ENCODE measurements at places on chromosomes 12 and 14. TPM values are rescaled to one million over a fixed set of nuclear protein-coding genes. Genes with fewer than 3 reads are reported as not detected.

GRCh38 chr12:26817183-26817591 lies 15.8 kb downstream of the ITPR2 start:
- H3K4me1 ChIP-seq = no peaks in the 10 kb centered on the region
- no peak for DNase-seq
- H3K27ac ChIP-seq = peak overlapping the region; percentile 14
- H3K4me3 ChIP-seq = peak overlapping the region; percentile 3

DNA sequence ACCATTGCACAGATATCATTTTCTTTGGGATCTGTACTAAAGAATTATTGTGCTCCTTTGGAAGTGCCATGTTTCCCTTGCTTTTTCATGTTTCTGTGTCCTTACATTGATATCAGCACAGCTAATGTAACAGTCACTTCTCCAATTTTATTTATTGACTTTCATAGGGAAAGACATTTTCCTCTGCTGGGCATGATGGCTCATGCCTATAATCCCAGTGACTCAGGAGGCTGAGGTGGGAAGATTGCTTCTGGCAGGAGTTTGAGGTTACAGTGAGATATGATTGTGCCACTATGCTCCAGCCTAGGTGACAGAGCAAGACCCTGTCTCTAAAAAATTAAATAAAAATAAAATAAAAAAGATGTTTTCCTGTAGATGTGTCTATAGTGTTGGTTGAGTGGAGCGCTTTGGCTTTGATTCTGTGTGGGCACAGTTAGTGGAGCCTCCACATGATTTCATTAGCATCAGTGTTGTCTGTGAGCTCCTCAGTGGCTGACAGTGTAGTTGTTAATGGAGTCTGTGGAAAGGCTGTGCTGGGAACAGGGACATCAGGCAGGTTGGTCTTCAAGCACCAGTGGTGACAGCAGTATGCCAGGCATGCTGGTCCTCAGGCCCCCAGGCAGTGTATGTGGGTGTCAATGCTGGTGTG lies 7.4 kb downstream of the OAS2 start:
- no peak overlapping the region for H3K27ac ChIP-seq
- no peak overlapping the region for H3K4me3 ChIP-seq
- peaks cover 60% of the 10 kb centered on the region for H3K36me3 ChIP-seq

Gene RNASE1
- not detected for total RNA-seq

Gene CABP1
- not detected for total RNA-seq

DNA sequence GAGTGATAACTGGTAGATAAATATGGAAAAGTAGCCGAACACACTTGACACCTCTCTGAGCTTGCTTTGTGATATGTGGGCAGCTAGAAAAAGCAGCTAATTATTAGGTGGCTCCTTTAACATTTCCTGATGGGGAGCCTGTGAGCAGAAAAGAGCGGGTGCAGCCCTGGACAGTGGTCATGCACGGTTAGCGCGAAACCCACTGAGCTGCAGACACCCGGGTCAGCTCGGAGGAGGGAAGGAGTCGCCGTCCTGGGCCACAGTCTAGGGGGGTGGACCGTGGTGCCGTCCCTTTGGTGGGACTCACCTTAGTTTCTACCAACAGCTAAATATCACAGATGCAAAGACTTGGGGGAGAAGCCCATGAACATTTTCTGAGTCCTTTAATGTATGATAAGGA lies 6.6 kb downstream of the COA8 start:
- H3K4me1 ChIP-seq = peaks cover 22% of the 10 kb centered on the region
- no peak for DNase-seq
- no peak overlapping the region for H3K4me3 ChIP-seq
- H3K27ac ChIP-seq = no peak overlapping the region

DNA sequence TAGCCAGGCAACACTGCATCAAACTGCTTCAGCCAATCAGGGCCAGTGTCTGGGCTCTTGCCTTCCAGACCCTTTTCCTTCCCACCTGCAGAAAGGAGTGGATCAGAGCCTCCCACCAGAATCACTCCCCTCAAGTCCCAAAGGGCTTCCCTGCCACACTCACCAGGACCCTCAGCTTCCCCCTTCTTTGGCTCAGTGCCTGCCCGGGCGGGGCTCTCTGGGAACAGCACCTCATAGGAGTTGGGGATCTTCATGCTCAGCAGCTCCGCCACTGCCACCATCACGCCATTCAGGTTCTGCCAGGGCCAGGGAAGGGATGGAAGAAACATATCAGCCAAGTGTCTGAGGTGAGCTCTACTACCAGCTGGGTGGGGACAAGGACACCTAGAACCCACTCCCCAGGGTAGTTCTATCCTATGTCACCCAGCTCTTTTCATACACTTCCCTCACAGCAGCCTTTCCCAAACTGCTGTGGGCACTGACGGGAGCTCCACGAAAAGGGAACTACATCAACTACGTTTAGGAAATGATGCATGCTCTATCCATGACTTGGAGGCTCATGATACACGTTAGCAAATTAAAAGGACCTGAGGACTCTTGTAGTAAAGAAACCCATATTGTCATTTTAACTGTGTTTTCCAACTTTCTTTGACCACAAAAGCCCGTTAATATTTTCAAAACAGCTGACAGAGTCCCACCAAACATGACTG lies 9.4 kb upstream of the PRKAG1 start:
- no peak overlapping the region for H3K4me3 ChIP-seq
- H3K27me3 ChIP-seq = no peaks in the 10 kb centered on the region
- peak overlapping the region; percentile 30 for H3K27ac ChIP-seq
- H3K36me3 ChIP-seq = peaks cover 4% of the 10 kb centered on the region
- DNase-seq = no peak

DNA sequence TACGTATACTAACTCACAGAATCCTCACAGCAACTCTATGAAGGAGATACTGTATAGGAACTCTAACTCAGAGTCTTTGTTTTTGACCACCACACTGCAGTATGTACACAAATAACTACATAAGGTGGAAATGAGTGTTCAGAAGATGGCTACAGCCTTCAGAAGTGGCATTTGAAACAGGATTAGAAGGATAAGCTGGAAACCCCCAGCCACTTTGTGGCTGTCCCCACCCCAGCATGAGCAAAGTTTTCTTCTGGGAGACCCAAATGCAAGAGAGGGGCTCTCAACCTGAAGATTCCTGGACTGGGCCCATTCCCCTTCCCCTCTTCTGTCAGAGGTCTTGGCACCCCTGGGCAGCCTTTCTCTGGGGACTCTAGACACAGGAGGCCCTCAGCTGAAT lies 43.2 kb upstream of the PNMA1 start:
- H3K4me1 ChIP-seq = peaks cover 83% of the 10 kb centered on the region
- DNase-seq = no peak
- H3K27ac ChIP-seq = peak overlapping the region; percentile 62
- no peaks in the 10 kb centered on the region for H3K27me3 ChIP-seq

- H3K4me3 ChIP-seq = no peak overlapping the region
- peaks cover 5% of the 10 kb centered on the region for H3K4me1 ChIP-seq
- DNase-seq = no peak
- H3K27me3 ChIP-seq = no peaks in the 10 kb centered on the region
Measured at GRCh38 chr14:74980398-74980730, 22.4 kb upstream of the EIF2B2 start.

- peaks cover 28% of the 10 kb centered on the region for H3K4me1 ChIP-seq
- peaks cover 71% of the 10 kb centered on the region for H3K27me3 ChIP-seq
- H3K4me3 ChIP-seq = peak overlapping the region; percentile 14
- H3K27ac ChIP-seq = no peak overlapping the region
Measured at GRCh38 chr14:41609704-41610183, 3.1 kb downstream of the LRFN5 start.

- no peak overlapping the region for H3K4me3 ChIP-seq
- no peaks in the 10 kb centered on the region for H3K4me1 ChIP-seq
- no peak overlapping the region for H3K27ac ChIP-seq
- DNase-seq = no peak
Measured at GRCh38 chr12:25866586-25867378, 91.7 kb upstream of the RASSF8 start.

Gene ATP5F1B
- 661 TPM for total RNA-seq
